ENCODE measurements at places on chromosomes 13 and 19.
A peak's percentile ranks its signal among the peaks of the same experiment; 100 is the strongest.

DNA sequence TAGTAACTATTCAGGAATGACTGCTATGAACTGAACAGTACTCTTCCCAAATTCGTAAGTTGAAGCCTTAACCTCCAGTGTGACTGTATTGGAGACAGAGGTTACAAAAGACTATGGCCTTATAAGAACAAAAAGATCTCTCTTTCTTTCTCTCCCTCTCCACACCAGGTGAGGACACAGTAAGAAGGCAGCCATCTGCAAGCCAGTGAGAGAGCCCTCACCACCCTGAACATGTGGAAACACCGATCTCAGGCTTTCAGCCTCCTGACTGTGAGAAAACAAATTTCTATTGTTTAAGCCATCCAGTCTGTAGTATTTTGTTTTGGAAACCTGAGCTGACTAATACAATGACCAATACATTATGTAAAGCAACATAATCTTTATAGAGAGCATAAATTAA is 888.9 kb downstream of the SLITRK1 start:
- no peak for DNase-seq

- DNase-seq: peak; percentile 56
These were observed 1.5 kb upstream of the CEACAM5 start for GRCh38 chr19:41706741-41707501.

- no peak for DNase-seq
These were observed 63.4 kb downstream of the SLC7A1 start for GRCh38 chr13:29532116-29532515.

GRCh38 chr19:39641773-39642172 is 13.9 kb upstream of the LGALS16 start:
- DNase-seq: no peak

DNA sequence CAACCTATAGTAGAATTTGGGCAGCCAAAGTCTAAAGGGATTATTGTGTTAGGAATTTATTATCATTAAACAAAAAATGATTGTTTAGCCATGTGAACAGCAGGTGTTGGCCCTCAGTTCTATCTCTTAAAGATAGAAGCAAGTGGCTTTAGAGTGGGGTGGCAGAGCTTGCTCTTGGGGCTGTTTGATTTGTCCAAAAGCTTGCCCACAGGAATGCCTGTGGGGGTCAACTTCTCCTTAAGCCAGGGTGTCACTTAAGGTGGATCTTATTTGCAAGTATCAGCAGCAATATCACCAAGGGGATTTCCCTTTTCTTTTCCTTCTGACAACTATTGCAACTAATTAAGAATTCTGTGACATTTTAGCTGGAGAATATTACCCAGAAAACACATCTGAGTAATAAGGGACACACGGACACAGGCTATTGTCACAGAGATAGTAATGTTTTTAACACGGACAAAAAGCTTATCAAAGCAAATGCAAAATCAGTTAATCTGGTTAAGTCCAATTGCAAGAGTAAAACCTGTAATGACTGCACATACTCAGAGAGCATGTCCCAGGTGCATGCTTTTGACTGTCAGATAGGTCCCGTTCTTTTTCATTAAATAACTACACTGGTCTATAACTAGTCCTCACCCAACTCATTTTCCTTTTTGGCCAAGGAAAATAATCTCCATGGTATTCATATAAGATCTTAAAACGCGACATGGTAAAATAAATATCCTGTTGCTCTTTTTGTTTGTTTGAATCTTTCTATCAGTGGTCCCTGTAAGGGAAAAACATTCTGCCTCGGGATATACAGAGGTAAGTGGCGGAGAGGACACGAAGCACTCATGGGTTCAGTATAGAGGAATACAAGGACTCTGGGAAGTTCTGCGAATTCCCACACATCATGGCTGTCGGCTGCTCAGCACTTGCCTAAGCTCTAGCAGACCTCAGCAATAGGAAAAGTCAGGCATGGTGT is 172.1 kb upstream of the RFC3 start:
- DNase-seq: no peak

GRCh38 chr19:46406976-46407375 is 6.4 kb downstream of the CCDC8 start:
- no peak for DNase-seq

DNA sequence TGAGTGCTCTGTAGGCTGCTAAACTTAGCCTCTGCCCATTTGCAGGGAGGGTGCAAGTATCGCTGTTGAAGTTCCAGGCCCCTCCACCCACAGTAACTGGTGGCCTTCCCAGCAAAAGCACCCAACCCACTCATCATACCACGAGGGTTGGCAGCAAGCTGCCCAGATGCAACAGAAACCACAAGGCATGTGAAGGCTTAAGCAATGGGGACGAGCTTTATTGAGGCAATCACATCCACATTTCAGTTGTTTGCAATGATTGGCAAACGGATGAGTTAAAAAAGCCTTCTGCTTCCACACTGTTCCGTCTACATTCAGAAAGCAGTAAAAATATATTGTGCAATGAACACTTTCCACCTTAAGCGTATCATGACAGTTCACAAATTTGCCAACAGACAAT is 10.3 kb downstream of the GJB6 start:
- DNase-seq: no peak

DNA sequence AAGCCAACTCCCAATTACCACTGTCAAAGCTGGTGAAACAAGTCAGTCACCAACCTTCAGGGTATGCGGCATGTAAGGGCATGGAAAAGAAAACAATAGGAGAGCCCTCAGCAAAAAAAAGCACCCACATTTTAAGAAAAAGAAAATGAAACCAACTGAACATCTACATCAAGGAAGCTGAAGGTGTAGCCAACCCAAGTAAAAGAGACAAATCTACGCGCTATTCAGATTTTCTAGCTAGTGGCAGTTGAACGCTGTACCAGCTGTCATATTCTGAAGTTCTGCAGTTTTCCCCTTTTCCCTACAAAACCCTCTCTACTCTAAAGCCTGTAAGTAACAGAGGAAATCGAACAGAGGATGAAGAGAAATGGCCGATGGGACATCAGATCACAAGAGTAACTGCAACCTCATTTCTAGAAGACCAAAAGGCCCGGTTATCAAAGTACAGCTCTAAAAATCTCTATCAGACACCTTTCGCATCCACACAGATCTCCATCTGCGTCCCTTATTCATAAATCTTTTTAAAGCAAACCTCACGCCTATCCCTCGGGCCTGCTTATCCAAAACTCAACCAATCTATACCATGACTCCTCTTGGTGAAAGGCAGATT is 1.4 kb downstream of the MYCBP2 start:
- DNase-seq: no peak

GRCh38 chr13:39099231-39099630 is 61.0 kb downstream of the NHLRC3 start:
- no peak for DNase-seq

DNA sequence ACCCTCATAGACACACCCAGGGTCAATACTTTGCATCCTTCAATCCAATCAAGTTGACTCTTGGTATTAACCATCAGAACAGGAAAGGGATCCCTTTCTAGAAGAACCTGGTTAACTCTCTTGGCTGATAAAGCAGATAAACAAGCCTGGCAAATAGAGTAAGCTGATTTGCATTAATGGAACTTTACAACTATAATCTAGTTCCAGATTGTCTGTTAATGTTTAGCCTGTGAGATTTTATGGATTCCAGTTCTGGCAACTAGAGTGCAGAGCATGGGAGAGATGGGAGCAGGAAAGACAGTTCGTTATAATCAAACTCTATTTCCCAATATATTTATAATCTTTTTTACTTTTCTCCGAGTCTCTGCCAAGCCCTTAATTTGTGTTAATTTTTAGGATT is 272.6 kb upstream of the KLHL1 start:
- DNase-seq: no peak

- DNase-seq: no peak
These were observed 4.1 kb downstream of the SWSAP1 start for GRCh38 chr19:11378319-11379189.

GRCh38 chr13:30133996-30134395 is 173.4 kb downstream of the KATNAL1 start:
- DNase-seq: no peak

DNA sequence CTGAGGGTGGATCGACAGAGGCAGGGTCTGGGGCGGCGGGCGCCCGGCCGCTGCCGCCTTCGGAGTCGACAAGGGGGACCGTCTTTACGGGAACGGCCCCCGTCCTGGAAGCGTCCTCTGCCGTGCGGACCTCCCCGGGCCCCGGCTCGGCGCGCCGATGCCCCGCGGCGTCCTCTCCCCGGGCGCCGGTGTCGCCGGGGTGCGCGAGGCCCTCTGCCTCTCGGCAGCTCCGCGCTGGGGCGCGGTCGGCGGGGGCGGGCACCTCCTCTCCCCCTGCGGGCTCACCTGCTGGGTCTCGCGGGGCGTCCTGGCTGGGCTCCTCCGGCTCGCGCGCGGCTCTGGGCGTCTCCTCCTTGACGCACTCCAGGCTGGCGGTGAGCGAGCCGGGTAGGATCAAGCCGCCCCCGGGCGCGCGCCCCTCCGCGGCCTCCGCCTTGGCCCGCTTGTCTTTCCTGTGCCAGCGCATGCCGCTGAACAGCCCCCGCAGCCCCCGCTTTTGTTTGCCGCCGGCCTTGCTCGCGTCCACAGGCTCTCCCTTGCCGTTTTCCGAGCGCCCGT is 1.5 kb downstream of the AMER2 start:
- no peak for DNase-seq

DNA sequence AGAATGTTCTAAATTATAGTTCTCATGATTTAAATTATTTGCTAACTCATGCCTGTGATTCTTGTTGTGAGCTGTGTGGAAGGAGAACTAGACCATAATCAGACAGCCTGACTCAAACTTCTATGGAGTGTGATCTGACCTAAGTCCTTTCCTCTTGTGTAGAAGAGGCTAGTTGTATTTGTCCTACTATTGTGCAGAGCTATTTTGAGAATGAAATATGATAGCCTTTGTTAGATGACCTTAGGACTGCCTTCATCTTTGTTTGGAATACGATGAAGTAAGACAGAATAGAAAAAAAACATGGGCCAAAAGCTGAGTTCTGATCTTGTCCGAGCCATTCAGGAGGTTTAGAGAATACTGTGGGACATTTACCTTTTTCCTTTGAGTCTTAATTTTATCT is 119.4 kb downstream of the STOML3 start:
- no peak for DNase-seq

DNA sequence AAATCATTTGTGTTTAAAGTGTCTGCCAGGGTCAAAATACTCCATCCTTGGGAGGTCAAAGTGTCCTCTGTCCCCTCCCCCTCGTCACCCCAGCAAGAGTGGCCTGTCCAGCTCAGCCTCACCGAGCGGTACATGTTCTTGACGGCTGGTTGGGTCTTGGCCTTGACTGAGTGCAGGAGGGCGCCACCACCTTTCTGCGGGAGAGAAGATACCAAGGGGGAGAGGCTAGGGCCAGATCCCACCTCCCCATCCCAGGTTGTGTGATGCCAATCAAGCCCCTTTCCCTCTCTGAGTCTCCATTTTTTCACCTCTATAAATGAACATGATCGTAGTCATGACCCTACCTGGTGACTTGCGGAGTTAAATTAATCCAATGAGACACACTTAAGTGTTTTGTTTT is 6.1 kb downstream of the CRB3 start:
- DNase-seq: no peak

- DNase-seq: no peak
These were observed 4.8 kb upstream of the FBXL3 start for GRCh38 chr13:77031656-77032243.

DNA sequence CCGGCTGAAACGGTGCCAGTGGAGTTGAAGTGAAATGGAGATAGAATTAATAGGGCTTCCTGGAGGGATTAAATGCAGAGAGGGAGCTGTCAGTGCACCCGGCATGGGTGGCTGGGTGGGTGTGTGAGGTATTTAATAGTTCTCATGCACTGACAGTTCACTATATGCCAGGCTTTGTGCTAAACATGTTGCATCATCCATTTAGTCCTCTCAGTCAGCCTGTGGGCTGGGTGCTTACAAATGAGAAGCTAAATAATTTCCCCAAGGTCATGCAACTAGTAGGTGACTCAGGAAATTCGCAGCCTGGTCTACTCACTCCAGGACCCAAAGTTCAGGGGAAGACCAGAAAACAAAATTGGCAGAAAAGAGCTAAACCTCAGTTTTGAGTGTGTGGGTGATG is 63.5 kb upstream of the SPATA13 start:
- DNase-seq: no peak

DNA sequence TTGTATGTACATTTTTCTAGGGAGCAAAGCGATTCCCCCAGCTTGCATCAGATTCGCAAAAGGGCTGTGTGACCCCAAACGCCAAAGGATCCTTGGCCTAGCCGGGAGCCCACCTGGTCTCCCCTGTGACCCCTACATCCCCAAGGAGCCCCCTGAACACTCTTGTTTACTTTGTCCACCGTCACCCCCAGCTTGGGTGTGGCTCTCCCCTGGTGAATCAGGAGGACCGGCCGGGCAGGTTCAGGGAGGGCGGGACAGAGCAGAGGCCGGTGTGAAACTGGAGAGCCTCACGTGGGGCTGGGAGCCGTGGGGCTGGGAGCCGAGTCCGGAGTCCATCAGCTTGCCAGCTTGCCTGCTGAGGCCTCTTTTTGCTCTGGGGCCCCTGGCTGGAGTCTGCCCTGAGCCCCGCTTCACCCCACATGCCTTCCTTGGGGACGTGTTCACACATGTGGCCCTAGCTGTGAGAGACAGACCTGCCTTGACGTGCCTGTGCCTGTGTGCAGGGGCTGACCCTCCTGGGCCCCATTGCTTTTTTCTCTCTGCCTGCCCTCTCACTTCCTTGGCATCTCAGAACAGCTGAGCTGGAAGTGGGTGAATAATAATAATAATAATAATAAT is 2.0 kb downstream of the ITPKC start:
- DNase-seq: no peak

GRCh38 chr13:102117175-102117831 is 284.5 kb downstream of the FGF14 start:
- no peak for DNase-seq

- DNase-seq: no peak
These were observed 13.2 kb downstream of the LNX2 start for GRCh38 chr13:27607125-27607524.

GRCh38 chr13:109968876-109969577 is 182.6 kb upstream of the IRS2 start:
- no peak for DNase-seq

GRCh38 chr19:29155683-29156082 is 57.3 kb downstream of the UQCRFS1 start:
- DNase-seq: no peak

GRCh38 chr19:4014541-4015491 is 7.3 kb downstream of the PIAS4 start:
- no peak for DNase-seq

- DNase-seq: no peak
These were observed 17.3 kb upstream of the SMIM17 start for GRCh38 chr19:56625708-56626107.

GRCh38 chr13:23792680-23793079 is 96.5 kb downstream of the MIPEP start:
- no peak for DNase-seq

DNA sequence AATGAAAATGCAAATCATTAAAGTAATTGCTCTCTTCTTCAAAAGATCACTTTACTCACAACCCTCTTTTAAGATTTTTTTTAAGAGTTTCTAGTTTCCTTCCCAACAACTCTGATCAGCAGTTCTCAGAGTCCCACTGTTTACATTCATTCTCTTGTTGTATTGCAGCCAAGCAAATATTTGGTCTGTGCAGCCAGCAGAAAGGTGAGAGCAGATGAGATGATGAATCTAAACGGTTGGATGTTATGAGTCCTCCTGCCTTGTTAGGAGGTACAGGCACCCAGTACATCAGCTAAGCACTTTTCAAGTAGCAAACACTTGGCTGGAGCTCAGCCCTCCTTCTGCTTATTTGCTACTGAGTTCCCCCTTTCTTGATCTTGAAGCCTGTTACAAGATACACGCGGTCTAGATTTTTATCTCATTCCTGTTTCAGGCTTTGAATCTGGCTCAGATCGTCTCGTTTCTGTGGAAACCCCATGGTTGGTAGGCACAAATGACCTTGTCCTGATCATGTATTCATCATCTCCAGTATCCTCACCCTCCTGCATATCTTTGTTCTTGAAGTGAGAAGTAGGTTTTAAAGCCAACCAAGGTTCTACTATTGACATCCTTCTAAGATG is 300.7 kb downstream of the DCT start:
- no peak for DNase-seq
